ENCODE measurements at places on chromosomes 11 and 22.
A peak's percentile ranks its signal among the peaks of the same experiment; 100 is the strongest.

GRCh38 chr11:36657610-36658267 lies 59.7 kb upstream of the RAG2 start:
- H3K27me3 ChIP-seq, result no peaks in the 10 kb centered on the region
- no peak overlapping the region for H3K4me3 ChIP-seq
- no peak for DNase-seq
- no peak overlapping the region for H3K27ac ChIP-seq

DNA sequence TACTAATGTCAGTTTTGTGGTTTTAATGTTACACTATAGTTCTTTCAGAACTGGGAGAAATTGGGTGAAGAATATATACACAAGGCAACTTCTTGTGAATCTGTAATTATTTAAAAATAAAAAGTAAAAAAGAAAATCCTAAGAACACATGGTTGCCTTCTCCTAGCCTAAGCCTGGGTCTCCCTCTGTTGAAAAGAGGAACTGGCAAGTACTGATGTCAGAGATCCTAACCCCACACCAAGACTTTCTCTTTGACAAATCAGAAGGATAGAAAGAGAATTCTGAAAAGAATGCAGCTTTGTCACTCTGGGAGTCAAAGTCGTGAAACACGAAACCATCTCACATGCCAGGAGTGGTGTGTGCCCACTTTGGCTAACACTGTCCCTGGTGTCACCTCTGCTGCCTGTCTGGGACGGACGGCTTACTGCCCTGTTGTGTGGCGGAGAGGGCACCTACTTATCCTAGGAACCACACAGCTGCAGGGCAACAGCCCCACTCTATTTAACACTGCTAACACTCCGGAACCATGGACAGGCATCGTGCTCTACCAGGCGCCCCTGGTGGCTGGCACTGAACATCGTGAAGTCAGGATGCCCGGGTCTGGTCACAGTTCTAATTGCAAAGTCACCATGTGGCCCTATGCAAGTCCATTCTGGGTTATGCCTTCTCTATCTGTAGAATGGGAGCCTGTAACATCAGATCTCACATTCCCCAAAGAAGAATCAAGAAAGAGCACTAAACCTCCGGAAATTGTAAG lies 108.7 kb upstream of the CD82 start:
- no peak for DNase-seq
- no peaks in the 10 kb centered on the region for H3K27me3 ChIP-seq
- H3K4me3 ChIP-seq, result no peak overlapping the region
- no peaks in the 10 kb centered on the region for H3K4me1 ChIP-seq
- no peak overlapping the region for H3K27ac ChIP-seq
- H3K36me3 ChIP-seq, result no peaks in the 10 kb centered on the region

GRCh38 chr11:19646921-19647320 lies 65.7 kb upstream of the NAV2 start:
- H3K27ac ChIP-seq, result no peak overlapping the region
- H3K36me3 ChIP-seq, result no peaks in the 10 kb centered on the region
- H3K27me3 ChIP-seq, result no peaks in the 10 kb centered on the region

GRCh38 chr22:26933105-26933590 lies 275.8 kb downstream of the MIAT start:
- no peak overlapping the region for H3K4me3 ChIP-seq
- H3K27me3 ChIP-seq, result peaks cover 9% of the 10 kb centered on the region
- no peak overlapping the region for H3K27ac ChIP-seq
- H3K36me3 ChIP-seq, result no peaks in the 10 kb centered on the region
- H3K4me1 ChIP-seq, result no peaks in the 10 kb centered on the region

DNA sequence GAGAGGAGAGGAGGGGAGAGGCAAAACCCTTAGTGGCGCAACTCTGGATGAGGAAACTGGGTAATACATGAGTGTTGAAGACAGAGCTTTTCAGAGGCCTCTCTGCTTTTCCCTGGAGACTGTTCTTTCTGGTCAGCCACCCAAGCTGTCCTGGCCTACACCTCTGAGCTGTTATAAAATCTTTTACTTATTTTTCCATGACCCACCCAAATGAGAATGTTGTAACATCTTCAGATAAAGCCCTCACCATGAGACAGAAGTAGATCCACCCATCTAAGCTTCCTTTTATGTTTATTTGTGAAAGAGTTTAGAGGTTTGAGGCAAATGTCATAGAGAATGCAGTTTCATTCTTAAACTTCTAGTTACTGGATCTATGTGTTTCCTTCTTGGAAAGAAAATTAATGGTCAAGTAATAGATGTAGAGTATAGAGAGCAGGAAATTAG lies 20.3 kb upstream of the APLP2 start:
- H3K4me1 ChIP-seq, result no peaks in the 10 kb centered on the region
- no peak for DNase-seq
- no peaks in the 10 kb centered on the region for H3K27me3 ChIP-seq
- H3K4me3 ChIP-seq, result no peak overlapping the region

- no peaks in the 10 kb centered on the region for H3K27me3 ChIP-seq
- H3K36me3 ChIP-seq, result peaks cover 32% of the 10 kb centered on the region
- H3K27ac ChIP-seq, result no peak overlapping the region
- no peak for DNase-seq
Measured at GRCh38 chr11:121067453-121067852, 33.6 kb upstream of the TECTA start.

GRCh38 chr11:97937501-97937900 lies 1083.2 kb upstream of the CNTN5 start:
- no peak for DNase-seq
- no peaks in the 10 kb centered on the region for H3K36me3 ChIP-seq
- H3K4me3 ChIP-seq, result no peak overlapping the region

DNA sequence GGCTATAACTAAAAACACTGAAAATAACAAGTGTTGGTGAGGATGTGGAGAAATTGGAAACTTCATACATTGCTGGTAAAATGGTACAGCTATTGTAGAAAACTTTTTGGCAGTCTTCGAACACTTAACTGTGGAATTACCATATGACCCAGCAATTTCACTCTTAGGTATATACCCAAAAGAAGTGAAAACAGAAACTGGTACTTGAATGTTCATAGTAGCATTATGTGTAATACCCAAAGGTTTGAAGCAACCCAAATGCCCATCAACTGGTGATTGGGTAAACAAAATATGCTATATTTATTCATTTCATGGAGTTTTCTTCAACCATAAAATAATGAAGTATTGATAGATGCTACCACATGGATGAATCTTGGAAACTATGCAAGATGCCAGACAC lies 40.8 kb upstream of the FTH1 start:
- no peaks in the 10 kb centered on the region for H3K27me3 ChIP-seq
- DNase-seq, result no peak
- H3K4me1 ChIP-seq, result peaks cover 6% of the 10 kb centered on the region
- no peak overlapping the region for H3K27ac ChIP-seq

GRCh38 chr11:44335919-44336318 lies 26.0 kb upstream of the ALX4 start:
- no peak overlapping the region for H3K4me3 ChIP-seq
- no peak overlapping the region for H3K27ac ChIP-seq
- peaks cover 68% of the 10 kb centered on the region for H3K27me3 ChIP-seq
- H3K36me3 ChIP-seq, result no peaks in the 10 kb centered on the region

GRCh38 chr11:17116117-17116516 lies 38.6 kb upstream of the RPS13 start:
- no peak overlapping the region for H3K4me3 ChIP-seq
- DNase-seq, result no peak
- H3K36me3 ChIP-seq, result peaks cover 75% of the 10 kb centered on the region

DNA sequence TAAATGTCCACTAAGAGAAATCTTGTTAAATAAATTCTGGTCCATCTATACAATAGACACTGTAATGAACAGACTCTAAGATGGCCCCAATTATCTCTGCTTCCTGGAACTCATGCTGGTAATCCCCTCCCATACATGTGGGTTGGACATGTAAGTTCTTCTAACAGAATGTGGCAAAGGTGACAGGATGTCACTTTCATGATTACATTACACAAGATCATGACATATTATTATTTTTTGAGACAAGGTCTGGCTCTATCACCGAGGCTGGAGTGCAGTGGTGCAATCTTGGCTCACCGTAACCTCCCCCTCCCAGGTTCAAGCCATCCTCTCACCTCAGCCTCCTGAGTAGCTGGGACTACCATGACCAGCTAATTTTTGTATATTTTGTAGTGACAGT lies 14.6 kb upstream of the NDUFC2 start:
- H3K4me3 ChIP-seq, result no peak overlapping the region
- no peaks in the 10 kb centered on the region for H3K27me3 ChIP-seq
- no peaks in the 10 kb centered on the region for H3K4me1 ChIP-seq
- DNase-seq, result no peak
- peaks cover 4% of the 10 kb centered on the region for H3K36me3 ChIP-seq

DNA sequence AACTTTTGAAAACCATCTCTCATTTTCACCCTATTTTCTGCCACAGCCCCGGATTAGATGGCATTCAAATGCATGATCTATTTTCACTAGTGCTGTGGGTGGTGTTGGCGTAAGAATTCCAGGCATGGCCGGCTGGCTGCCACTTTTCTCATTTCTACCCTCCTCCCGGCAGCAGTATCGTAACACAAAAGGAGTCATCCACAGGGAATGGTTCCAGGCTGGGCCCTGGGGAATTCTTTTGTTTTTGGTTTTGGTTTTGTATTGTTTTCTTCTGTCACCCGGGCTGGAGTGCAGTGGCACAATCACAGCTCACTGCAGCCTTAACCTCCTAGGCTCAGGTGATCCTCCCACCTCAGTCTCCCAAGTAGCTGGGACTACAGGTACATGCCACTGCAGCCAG lies 13.8 kb downstream of the JAML start:
- no peak overlapping the region for H3K4me3 ChIP-seq
- no peaks in the 10 kb centered on the region for H3K4me1 ChIP-seq
- no peaks in the 10 kb centered on the region for H3K36me3 ChIP-seq

DNA sequence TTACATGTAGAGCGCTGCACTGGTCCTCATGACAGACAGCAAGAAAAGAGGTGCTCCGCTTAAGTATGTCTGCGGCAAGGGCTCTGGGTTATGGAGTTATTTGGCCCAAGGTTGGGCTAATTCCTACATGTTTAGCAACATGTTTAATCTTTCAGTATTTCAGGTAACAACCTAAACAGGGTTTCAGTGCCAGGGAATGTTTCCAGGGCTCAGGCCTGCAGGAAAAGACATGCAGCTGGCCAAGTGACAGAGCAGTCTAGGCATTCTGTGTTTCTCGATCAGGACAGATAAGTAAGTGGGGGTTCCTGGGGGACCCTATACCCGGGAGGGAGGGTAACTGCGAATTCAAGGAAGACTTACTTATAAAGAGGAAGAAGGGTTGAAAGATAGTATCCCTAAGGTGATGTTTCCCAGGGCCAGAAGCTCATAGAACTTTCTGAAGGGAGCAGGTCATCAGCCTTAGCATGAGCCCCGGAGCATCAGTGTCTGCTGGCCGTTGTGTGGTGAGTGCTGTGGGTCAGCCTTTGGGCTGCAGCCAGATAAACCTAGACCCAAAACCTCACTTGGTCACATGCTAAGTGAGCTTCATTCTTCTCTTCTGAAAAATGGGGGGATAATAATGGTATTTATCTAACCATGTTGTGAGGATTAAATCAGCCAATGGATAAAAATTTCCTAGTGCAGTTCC lies 18.4 kb downstream of the KCNJ5 start:
- peak overlapping the region; percentile 84 for H3K27ac ChIP-seq
- no peak overlapping the region for H3K4me3 ChIP-seq
- H3K27me3 ChIP-seq, result no peaks in the 10 kb centered on the region
- peaks cover 33% of the 10 kb centered on the region for H3K4me1 ChIP-seq
- DNase-seq, result no peak

GRCh38 chr11:2300936-2301630 lies 635 bp downstream of the C11orf21 start:
- H3K4me1 ChIP-seq, result no peaks in the 10 kb centered on the region
- no peaks in the 10 kb centered on the region for H3K27me3 ChIP-seq
- H3K36me3 ChIP-seq, result no peaks in the 10 kb centered on the region
- DNase-seq, result no peak

DNA sequence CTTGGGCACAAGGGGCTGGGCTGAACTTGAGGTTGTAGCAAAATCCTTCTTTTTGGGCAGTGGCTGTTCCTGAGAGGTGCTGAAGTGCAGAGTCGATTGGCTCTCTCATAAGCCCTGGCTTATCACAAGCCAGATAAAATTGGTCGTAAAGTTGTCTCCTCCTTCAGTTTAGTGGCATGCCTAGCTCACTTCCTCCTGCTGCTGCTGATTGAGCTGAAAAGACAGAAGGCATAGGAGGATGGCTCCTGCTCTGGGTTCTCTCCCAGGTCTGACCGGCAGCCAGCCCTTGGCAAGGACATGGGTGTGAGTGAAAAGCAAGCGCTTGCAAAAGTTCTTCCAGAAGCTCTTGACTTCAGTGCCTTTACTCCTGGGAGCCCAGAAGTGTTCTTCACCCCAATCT lies 83.9 kb downstream of the LDLRAD3 start:
- no peak for DNase-seq
- H3K36me3 ChIP-seq, result no peaks in the 10 kb centered on the region
- no peaks in the 10 kb centered on the region for H3K27me3 ChIP-seq
- H3K4me1 ChIP-seq, result peaks cover 8% of the 10 kb centered on the region
- H3K4me3 ChIP-seq, result no peak overlapping the region

- H3K27me3 ChIP-seq, result no peaks in the 10 kb centered on the region
- H3K4me3 ChIP-seq, result no peak overlapping the region
- no peaks in the 10 kb centered on the region for H3K4me1 ChIP-seq
- no peaks in the 10 kb centered on the region for H3K36me3 ChIP-seq
Measured at GRCh38 chr11:44088871-44089270, 6.6 kb upstream of the EXT2 start.

DNA sequence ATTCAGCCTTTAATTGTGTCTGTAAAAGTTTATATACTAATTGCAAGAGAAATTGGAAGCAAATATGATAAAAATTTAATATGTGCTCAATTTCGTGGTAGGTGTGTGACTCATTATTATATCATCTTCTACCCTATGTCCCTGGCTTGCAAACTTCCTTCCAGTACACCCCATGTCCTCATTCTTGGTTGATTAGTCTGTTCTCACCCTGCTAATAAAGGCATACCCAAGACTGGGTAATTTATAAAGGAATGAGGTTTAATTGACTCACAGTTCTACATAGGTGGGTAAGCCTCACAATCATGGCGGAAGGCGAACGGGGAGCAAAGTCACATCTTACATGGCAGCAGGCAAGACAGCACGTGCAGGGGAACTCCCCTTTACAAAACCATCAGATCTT lies 11.9 kb downstream of the MRGPRX3 start:
- H3K27me3 ChIP-seq, result no peaks in the 10 kb centered on the region
- no peak for DNase-seq
- no peaks in the 10 kb centered on the region for H3K36me3 ChIP-seq
- H3K27ac ChIP-seq, result peak overlapping the region; percentile 55

- peaks cover 69% of the 10 kb centered on the region for H3K36me3 ChIP-seq
- no peak overlapping the region for H3K4me3 ChIP-seq
- no peak for DNase-seq
- no peaks in the 10 kb centered on the region for H3K27me3 ChIP-seq
- H3K27ac ChIP-seq, result no peak overlapping the region
Measured at GRCh38 chr11:57419146-57419545, 7.8 kb downstream of the SLC43A3 start.

- no peaks in the 10 kb centered on the region for H3K4me1 ChIP-seq
- no peak overlapping the region for H3K4me3 ChIP-seq
- no peak for DNase-seq
- no peaks in the 10 kb centered on the region for H3K36me3 ChIP-seq
Measured at GRCh38 chr11:64599698-64600211, 8.7 kb downstream of the SLC22A12 start.
